ENCODE measurements at places on chromosomes 3 and 15. TPM values are rescaled to one million over a fixed set of nuclear protein-coding genes. Genes with fewer than 3 reads are reported as not detected.

EPHB1 gene
- 0.74 TPM for total RNA-seq

PLD1 gene
- total RNA-seq, result 35.4 TPM

TEX55 gene
- not detected for total RNA-seq

ERICH6 gene
- total RNA-seq, result not detected

FMN1 gene
- 29.3 TPM for total RNA-seq

ZPLD1 gene
- not detected for total RNA-seq

HDDC3 gene
- total RNA-seq, result 11.2 TPM

RAMAC gene
- total RNA-seq, result 15.5 TPM

FAM107A gene
- total RNA-seq, result 28.8 TPM

ZCWPW2 gene
- total RNA-seq, result not detected

NEK10 gene
- total RNA-seq, result 0.65 TPM

WDR49 gene
- total RNA-seq, result 1.4 TPM

BRK1 gene
- 88.3 TPM for total RNA-seq

DISP2 gene
- total RNA-seq, result 0.06 TPM

KCNMB3 gene
- total RNA-seq, result 5.1 TPM

TLR9 gene
- not detected for total RNA-seq

DNAH1 gene
- total RNA-seq, result 16.3 TPM
